Stimulated activated CD4-positive, alpha-beta T cell treated with anti-CD3 and anti-CD28 coated beads, Interleukin-4, amount 100 ng/mL, for 48 hours (primary cell): ENCODE measurements at places on chromosomes 11 and 22.

DNA sequence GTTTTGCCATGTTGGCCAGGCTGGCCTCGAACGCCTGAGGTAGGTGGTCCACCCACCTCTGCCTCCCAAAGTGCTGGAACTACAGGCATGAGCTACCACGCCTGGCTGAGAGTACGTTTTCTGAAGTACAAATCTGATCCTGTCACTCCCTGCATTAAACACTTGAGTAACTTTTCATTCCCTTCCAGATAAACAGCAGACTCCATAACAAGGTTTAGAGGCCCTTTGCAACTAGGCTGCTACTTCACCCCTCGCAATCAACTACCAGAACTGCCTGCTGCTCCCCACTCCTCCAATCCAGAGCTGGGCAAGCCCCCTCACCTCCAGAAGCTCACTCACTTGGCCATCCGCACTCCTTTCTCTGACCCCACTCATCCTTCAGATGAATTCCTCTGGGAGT lies 1.5 kb downstream of the KCTD14 start:
- DNase-seq = no peak

- no peak for DNase-seq
Observed at GRCh38 chr11:36070213-36070953, 126.5 kb downstream of the LDLRAD3 start.

DNA sequence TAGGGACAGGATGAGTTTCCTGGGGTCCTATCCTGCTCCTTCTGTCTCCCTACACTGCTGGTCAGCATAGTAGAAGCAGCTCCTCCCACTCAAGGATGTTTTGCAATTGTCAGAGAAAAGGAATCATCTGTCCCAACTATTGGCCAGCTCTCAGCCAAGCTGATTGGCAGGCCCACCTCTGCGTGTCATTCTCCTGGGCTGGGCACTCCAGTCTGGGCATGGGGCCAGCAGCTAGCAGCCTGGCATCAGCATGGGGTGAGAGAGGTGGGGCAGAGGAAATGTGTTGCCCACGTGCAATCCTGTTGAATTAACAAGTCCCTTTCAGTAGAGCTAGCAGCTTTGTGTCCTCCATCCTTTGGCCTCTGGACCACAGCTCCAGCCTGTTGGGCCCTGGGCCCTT lies 14.1 kb downstream of the ANKK1 start:
- DNase-seq = no peak

GRCh38 chr22:45996241-45997076 lies 19.5 kb upstream of the WNT7B start:
- DNase-seq = no peak

- no peak for DNase-seq
Observed at GRCh38 chr22:47199261-47199978, 437.0 kb downstream of the TBC1D22A start.

GRCh38 chr11:73237471-73238290 lies 19.6 kb downstream of the P2RY2 start:
- DNase-seq = no peak

- peak; percentile 70 for DNase-seq
Observed at GRCh38 chr22:30266445-30267381, at the start of gene OSM. TSS of gene OSM (minus strand) at chr22:30266851. CDS start at chr22:30266799, 52 bp downstream.

DNA sequence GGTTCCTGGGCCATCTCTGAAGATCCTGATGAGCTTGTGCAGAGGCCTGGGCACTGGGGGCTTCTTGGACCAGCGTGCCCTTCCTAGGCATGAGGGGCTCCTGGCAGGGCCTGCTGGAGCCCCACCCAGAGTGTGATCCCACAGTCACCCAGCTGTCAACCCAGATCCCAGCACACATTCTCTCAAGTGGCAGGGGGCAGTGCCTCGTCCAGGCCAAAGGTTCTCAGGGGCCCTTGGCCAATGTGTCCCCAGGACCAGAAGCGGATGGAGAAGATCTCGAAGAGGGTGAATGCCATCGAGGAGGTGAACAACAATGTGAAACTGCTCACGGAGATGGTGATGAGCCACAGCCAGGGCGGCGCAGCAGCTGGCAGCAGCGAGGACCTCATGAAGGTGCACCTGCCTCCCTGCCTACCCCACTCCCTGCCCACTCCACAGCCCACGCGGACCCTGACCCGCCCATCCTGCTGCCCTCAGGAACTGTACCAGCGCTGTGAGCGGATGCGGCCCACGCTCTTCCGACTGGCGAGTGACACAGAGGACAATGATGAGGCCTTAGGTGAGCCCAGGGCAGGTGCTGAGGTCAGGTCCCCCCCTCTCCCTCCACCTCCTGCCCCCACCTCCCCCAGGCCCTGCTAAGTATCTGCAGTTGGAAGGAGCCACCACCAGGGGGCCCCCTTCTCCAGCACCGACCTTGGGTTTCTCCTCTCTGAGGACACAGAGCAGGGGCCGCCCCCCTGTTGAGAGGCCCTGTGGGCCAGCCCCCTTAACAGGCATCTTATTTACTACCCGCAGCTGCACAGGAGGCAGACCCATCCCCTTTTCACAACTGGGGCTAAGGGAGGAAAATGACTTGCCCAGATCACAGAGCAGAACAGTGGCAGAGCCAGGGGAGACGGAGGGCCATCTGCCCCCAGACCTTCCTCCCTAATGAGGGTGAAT lies 14.7 kb downstream of the GGA1 start:
- no peak for DNase-seq

DNA sequence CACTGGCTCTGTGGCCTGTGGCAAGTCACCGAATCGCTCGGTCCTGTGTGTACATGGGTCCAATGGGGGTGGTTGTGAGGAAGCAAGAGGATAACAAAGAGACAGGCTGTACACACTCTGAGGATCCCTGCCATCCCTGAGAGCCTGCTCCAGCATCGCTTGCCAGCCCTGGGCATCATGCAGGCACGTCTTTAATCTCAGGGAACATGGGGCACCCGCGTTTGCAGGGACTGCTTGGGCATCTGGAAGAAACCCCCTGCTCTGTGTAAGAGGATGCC lies 1.3 kb upstream of the C1QTNF5 start:
- DNase-seq = no peak

- no peak for DNase-seq
Observed at GRCh38 chr11:116696381-116696941, 76.3 kb downstream of the BUD13 start.
